ENCODE measurements at places on chromosomes 3 and 15.
A peak's percentile ranks its signal among the peaks of the same experiment; 100 is the strongest.

GRCh38 chr15:74428970-74429780 is 4.6 kb downstream of the SEMA7A start:
- DNase-seq: no peak

- no peak for DNase-seq
Measured at GRCh38 chr3:171001250-171001893, 25.1 kb downstream of the SLC2A2 start.

DNA sequence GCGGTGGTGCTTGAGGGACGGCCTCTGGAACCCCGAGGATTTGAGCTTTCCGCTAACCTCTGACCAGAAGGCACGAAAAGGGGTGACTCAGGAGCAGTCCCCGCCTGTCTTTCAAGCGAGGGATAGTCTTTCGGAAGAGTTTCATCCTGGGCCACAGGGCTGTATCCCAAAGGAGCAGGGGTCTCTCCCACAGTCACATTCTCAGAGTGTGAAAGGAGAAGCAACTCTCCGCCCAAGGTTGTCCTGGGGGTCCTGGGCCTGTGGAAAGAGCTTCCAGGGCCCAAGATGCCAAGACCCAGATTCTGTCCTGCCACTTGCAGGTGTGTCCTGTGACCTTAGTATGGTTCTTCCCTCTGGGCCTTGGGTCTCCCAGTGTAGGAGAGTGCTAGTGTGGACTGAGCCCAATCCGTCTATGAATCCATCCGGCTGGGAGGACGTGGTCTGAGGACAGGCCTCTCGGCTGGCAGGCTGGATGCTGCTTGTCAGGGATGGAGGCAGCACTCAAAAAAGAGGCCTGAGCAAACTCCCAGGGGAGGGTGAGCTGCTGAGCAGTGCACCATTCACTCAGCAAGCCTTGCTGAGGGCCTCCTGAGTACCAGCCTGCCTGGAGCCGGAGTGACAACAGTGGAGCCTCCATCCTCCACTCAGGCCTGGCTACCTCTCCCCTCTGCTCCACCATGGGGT is 1.6 kb upstream of the DUSP7 start:
- no peak for DNase-seq

GRCh38 chr15:58748040-58748851 is 1.3 kb downstream of the ADAM10 start:
- DNase-seq: peak; percentile 36

GRCh38 chr15:40978141-40978540 is 24.9 kb downstream of the CHAC1 start:
- DNase-seq: no peak

- no peak for DNase-seq
Measured at GRCh38 chr3:26753095-26753494, 130.5 kb downstream of the LRRC3B start.

- no peak for DNase-seq
Measured at GRCh38 chr15:68465861-68466560, 34.0 kb upstream of the ITGA11 start.

GRCh38 chr3:164524201-164524600 is 554.1 kb downstream of the SI start:
- no peak for DNase-seq

- no peak for DNase-seq
Measured at GRCh38 chr3:13106308-13107001, 33.2 kb upstream of the IQSEC1 start.

DNA sequence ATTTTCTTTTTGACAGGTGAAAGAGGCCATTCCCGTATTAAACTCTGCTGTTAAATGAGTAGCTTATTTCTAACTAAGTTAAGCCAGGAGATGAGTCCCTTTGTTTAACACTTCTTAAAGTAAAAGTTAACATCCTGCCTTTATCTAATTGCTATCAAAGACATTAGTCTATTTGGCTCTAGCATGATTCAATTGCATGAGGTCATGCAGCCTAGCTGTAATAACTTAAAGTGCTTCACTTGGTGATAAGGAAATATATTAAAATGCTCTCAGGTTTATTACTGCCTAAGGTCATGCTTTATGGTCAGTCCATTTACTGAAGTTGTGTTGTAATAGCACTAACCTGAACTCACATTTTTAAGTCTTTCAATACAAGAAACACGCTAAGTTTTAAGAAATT is 82.3 kb upstream of the MLF1 start:
- no peak for DNase-seq

DNA sequence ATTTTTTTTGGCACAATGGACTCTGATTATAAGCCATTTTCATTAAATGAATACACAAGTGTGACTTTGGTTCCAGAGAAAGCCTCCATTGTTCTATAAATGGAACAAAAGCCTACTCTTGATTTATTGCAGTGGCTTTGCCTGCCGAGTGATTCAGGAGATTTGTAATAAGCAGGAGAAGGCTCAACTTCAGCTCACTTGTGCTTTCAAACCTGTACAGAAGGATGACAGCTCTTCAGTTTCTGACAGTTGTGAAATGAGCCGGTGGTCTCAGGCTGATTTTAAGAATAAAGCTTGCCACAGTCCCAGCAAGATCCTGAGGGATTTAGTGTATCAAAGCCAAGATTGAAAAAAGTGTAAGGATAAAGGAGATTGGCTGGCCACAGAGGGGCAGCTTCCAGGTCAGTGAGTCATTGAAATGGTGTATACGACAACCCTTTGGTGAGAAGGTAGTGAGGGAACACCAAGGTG is 438.8 kb upstream of the TGFBR2 start:
- peak; percentile 69 for DNase-seq

DNA sequence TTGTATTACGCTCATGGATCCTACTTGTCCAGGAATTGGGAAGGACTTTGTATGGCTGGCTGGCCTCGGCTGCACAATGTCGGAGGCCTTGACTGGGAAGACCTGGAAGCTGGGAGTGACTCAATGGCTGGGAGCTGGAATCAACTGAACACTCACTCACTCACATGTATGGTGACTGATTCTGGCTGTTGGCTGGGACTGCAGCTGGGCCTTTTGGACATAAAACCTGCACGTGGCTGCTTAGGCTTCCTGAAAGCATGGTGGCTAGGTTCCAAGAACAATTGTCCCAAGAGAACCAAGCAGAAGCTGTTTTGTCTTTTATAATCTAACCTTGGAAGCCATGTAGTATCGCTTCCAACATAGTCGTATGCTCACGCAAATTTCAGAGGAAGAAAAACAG is 38.0 kb upstream of the CMTM8 start:
- no peak for DNase-seq

All from midbrain (tissue), 1 donor.